ENCODE measurements at places on chromosomes 4 and X.

DNA sequence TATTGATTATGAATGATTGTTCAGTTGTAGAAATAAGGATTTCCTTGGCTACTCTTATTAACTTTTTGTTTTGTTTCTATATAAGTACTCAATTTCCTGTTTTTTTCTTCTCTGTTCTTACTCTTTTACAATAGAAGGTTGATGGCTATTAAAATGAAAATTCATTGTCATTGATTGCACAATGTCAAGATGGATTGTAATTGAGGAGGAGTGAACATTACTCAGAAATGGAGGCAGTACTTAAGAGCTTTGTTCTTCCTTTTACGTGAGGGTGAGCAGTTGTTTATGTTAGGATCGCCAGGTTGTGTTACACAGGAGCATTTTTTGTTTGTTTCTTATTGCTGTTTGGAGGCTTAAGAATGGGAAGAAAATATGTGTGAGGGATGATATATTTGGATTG, 2062.4 kb downstream of the ARAP2 start:
- no peak overlapping the region for H3K27ac ChIP-seq
- H3K36me3 ChIP-seq, result no peaks in the 10 kb centered on the region
- no peaks in the 10 kb centered on the region for H3K27me3 ChIP-seq
- DNase-seq, result no peak
- no peak overlapping the region for H3K4me3 ChIP-seq
- H3K4me1 ChIP-seq, result no peaks in the 10 kb centered on the region

- no peaks in the 10 kb centered on the region for H3K36me3 ChIP-seq
- H3K27ac ChIP-seq, result no peak overlapping the region
- peaks cover 98% of the 10 kb centered on the region for H3K27me3 ChIP-seq
- H3K4me3 ChIP-seq, result no peak overlapping the region
These were observed 1.5 kb upstream of the NKX6-1 start for GRCh38 chr4:84500386-84501201.

- no peak overlapping the region for H3K27ac ChIP-seq
- H3K4me1 ChIP-seq, result no peaks in the 10 kb centered on the region
- H3K4me3 ChIP-seq, result no peak overlapping the region
- no peaks in the 10 kb centered on the region for H3K36me3 ChIP-seq
- H3K27me3 ChIP-seq, result no peaks in the 10 kb centered on the region
These were observed 102.5 kb downstream of the FIP1L1 start for GRCh38 chr4:53479736-53480525.

DNA sequence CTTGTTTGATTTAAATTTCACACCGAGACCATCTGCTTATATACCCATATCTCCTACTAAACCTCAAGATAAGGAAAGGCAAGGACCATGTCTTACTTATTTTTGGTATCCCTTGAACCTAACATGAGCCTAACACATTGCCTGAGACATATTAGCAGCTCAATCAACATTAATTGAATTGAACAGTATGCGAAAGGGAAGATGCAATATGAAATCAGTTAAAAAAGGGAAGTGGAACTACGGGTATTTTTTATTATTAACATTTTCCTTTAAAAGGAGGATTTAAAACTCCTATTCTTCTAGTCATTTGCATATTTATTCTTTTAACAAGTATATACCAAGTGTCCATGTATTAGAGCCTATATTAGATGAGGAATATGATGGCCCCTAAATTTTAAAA, 197.0 kb downstream of the CAMK2D start:
- H3K27ac ChIP-seq, result no peak overlapping the region
- H3K4me3 ChIP-seq, result no peak overlapping the region
- no peak for DNase-seq
- peaks cover 17% of the 10 kb centered on the region for H3K4me1 ChIP-seq
- H3K27me3 ChIP-seq, result no peaks in the 10 kb centered on the region

DNA sequence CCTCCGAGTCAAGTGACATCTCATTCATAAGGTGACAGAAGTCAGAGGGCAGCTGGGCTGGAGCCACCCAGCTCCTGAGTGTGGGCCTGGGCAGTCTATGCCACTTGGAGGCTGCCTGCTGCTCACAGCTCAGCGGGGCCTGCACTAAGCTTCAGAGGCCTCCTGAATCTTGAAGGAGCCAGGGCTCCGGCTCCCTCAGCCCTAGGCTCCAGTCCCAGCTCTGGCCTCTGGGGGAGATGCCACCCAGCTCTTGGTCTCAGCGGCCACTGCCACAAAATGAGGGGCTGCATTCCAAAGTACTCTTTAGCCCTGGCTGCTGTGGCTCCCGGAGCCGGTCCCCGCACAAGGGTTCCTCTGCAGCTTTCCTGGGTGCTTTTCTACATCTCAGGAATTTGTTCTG, 32.7 kb upstream of the PSAPL1 start:
- no peaks in the 10 kb centered on the region for H3K4me1 ChIP-seq
- H3K27ac ChIP-seq, result no peak overlapping the region
- H3K36me3 ChIP-seq, result no peaks in the 10 kb centered on the region
- H3K27me3 ChIP-seq, result no peaks in the 10 kb centered on the region
- peak; percentile 47 for DNase-seq
- H3K4me3 ChIP-seq, result no peak overlapping the region

GRCh38 chrX:71989768-71990426, 79.3 kb downstream of the NHSL2 start:
- no peaks in the 10 kb centered on the region for H3K27me3 ChIP-seq
- no peak overlapping the region for H3K4me3 ChIP-seq
- H3K4me1 ChIP-seq, result no peaks in the 10 kb centered on the region
- no peak for DNase-seq
- H3K36me3 ChIP-seq, result no peaks in the 10 kb centered on the region
- no peak overlapping the region for H3K27ac ChIP-seq

DNA sequence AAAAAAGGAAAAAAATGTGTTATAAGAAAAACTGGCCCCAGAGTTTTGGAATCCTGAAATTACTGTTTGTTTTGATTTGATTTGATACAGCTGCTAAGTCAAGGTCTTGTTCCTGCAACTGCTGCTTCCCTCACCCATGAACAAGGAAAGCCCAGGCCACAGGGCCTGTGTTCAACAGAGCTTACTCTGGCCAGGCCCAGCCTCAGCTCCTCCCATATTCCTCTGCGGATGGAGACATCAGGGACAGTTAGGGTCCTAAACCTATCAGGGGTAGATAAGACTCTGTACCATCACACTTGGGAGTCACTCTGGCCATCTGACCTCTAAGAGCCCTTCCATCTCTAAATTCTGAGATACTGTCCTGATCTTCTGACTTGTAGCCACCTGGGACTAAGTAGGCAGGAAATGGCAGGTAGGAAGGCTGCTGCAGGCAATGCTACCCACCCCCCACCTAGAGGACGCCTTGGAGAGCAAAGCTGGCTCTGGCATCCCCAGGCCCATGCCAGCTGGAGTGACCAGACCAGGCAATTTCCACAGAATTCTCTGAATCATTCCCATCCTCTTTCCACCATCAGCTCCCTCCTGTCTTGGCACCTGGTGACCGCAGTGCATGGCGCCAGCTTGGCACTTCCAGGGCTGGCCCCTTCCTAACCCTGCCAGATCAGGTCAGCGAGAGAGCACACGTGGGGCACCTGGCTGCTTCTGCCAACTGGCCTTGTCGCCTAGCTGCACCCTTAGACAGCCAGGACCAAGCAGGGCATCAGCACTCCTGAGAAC, 58.0 kb upstream of the TMEM33 start:
- no peak overlapping the region for H3K4me3 ChIP-seq
- H3K4me1 ChIP-seq, result peaks cover 16% of the 10 kb centered on the region
- H3K27me3 ChIP-seq, result peaks cover 99% of the 10 kb centered on the region

GRCh38 chr4:121960818-121961217, 9.0 kb upstream of the TRPC3 start:
- H3K4me1 ChIP-seq, result no peaks in the 10 kb centered on the region
- no peak overlapping the region for H3K4me3 ChIP-seq
- no peaks in the 10 kb centered on the region for H3K36me3 ChIP-seq
- H3K27me3 ChIP-seq, result no peaks in the 10 kb centered on the region
- DNase-seq, result no peak
- H3K27ac ChIP-seq, result no peak overlapping the region

GRCh38 chr4:108370291-108371141, 201.8 kb upstream of the LEF1 start:
- H3K27me3 ChIP-seq, result peaks cover 16% of the 10 kb centered on the region
- no peak overlapping the region for H3K27ac ChIP-seq
- DNase-seq, result no peak

GRCh38 chr4:168960716-168961115, 49.3 kb downstream of the CBR4 start:
- no peak overlapping the region for H3K27ac ChIP-seq
- H3K27me3 ChIP-seq, result no peaks in the 10 kb centered on the region
- no peak overlapping the region for H3K4me3 ChIP-seq
- no peaks in the 10 kb centered on the region for H3K4me1 ChIP-seq
- H3K36me3 ChIP-seq, result no peaks in the 10 kb centered on the region

DNA sequence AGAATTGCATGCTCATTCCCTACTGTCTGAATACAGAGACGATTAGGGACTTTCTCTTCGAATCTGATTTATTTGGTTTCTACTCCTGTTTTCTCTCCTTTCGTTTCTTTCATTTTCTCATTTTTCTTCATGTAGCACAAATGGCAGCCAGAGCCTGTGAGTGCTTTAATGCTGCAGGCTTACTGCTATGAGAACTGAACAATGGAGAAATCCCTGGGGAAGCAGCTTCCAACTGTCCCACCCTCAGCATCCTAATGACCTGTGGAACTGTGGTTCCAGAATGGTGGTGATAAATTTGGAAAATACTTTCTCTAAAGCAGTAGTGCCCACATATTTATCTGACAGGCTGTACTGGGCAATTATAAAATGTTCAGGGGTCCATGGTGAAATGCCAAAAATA, 930.4 kb downstream of the DMD start:
- no peaks in the 10 kb centered on the region for H3K4me1 ChIP-seq
- no peak for DNase-seq
- no peak overlapping the region for H3K4me3 ChIP-seq
- no peaks in the 10 kb centered on the region for H3K36me3 ChIP-seq
- H3K27ac ChIP-seq, result no peak overlapping the region

DNA sequence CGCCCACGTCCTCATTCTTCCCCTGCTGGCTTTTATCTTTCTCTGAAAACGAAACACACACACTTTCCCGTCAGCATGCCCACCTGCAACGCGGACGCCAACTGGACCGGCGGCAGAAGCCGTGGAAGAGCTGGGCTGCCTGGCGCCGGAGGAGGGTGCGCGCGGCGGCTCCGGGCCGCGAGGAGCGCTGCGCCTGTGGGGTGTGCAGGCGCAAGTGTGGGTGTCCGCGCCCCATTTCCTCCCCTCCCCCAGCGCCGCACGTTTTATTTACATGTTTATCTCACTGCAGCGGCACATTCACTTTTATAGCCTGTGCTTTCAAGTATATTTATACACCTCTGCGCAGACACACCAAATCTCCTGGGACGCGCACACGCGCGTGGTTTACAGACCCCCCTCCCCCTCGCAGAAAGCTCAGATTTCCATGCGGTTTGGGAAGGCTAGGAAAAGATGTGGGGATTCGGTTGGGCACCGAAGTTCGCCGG, 1.5 kb downstream of the PITX2 start:
- DNase-seq, result peak; percentile 34
- no peak overlapping the region for H3K27ac ChIP-seq
- peaks cover 5% of the 10 kb centered on the region for H3K4me1 ChIP-seq
- H3K27me3 ChIP-seq, result peaks cover 100% of the 10 kb centered on the region

Measured in left lung (tissue), 14 donors.